ENCODE measurements at places on chromosomes 3 and 15.

DNA sequence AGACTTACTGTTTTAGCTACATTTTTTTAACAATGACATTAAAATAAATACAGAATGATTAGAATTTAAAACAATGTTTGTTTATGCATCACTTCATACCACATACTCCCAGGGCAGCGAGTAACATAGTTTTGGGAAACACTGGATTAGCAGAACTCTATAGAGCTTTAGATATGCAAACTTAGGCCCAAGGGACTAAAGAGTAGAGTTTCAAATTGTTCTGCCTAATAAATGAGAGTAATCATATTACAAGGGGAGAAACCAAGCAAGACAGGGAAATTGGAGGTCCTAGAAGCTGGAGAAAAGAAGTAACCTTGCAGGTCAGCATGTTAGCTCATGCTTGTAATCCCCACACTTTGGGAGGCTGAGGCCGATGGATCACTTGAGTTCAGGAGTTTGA, 3.6 kb upstream of the DAZL start:
- no peak for ATAC-seq

- peak; percentile 67 for ATAC-seq
Measured at GRCh38 chr3:127019449-127019848, 36.5 kb downstream of the PLXNA1 start.

DNA sequence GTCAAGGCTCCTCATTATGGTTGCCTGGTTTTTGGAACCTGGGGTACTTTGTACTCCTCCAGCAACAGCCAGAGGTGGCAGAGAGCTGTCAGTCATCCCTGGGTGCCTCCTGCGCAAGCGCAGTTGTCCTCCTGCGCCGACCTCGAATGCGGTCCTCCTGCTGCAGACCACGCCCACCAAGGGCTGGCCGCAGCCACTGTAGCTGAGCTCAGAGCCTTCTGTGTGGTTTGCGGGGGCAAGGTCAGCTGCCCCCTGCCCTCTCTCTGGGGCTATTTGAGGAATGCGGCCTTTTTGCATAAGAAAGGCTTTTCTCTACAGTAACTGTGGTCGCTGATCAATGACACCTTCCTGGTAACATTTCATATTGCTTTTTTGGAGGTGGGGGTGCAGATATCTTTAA, 131.3 kb upstream of the SNRPN start:
- no peak for ATAC-seq

GRCh38 chr3:31968369-31968926, 12.6 kb downstream of the OSBPL10 start:
- ATAC-seq = no peak

- ATAC-seq = no peak
Measured at GRCh38 chr3:66863205-66864111, 134.6 kb upstream of the KBTBD8 start.

GRCh38 chr15:27679731-27680471, 419.2 kb downstream of the OCA2 start:
- no peak for ATAC-seq

DNA sequence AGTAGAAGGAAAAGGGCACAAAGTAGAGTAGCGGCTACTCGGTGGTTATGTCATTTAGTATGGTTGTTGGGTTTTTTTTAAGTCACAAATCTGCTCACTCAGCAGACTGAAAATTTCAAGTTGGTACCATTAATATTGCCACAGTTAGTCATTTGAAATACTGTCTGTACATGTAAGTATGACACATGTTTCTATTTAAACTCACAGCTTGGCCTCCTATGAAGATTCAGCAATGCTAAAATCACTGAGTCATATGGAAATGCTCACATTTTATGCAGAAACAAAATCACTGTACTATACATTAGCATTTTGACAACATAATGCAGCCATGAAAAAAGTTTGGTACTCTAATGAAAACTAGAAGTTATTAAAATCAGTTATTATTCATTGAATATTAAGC, 571.9 kb downstream of the TAFA4 start:
- ATAC-seq = no peak

DNA sequence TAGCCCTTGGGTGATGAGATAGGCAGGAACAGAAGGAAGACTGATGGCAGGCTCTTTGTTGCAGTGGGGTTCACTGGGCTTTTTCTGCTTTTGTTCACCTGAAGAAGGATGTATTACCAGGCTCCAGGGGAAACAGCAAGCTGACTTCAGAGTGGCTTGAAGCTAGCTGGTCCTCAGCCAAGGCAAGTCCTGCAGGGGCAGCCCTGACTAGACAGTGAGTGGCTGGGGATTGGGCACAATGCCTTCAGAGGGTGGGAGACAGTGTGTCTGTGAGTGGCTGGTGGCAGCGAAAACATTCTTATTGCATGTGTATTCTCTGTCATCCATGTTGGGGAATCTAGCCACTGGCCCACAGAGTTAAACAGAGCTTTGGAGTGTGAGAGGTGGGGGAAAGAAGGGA, 2.3 kb upstream of the TEX264 start:
- ATAC-seq = no peak

- no peak for ATAC-seq
Measured at GRCh38 chr3:123201223-123201556, 553 bp upstream of the SEC22A start.

DNA sequence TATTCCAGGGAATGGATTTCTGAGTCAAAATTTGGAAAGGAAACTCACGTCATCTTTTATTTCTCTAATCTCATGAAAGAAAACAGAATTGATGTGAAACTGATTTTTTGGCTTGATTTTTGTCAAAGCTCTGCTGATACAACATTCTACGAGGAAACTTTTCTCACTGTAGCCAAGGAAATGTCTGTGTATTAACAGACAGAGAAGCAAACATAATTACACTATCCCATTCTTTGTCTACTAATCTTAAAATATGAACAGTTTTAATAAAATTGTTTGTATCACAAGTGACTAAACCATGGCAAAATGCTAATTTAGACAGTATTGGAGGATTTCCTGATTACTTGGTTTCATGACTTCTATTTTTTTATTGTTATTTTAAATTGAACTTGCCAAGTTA, 1437.0 kb downstream of the OTOL1 start:
- no peak for ATAC-seq

- no peak for ATAC-seq
Measured at GRCh38 chr15:79653533-79653932, 221.4 kb downstream of the MINAR1 start.

DNA sequence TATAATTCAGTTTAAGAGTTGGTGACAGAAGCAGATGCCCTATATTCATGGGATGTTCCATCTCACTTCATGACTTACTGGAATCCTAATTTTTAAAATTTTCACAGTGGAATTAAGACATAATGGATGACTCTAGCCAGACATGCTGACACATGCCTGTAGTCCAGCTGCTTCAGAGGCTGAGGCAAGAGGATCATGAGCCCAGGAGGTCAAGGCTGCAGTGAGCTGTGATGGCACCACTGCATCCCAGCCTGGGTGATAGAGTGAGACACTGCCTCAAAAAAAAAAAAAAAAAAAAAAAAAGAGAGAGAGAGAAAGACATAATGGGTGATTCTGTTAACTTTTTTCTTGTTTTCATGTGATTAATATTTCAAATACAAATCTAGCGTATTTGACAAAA, 123.6 kb downstream of the KLHL25 start:
- ATAC-seq = no peak

DNA sequence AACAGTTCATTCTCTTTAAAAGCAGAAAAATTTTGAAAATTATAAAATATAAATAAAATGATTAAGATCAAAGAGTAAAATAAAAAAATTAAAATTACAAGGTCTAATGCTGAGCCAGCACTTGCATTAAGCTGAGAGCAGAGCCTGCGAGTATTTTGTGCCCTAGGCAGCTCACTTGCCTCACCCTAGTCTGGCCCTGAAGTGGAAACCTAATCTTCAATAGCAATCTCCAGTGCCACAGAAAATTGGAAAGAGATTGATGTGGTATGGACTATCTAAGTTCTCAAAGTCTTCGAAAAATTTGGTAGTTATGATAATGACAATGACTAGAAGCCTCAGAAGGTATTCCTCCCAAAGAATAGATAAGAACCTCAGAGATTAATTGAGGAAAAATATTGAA, 459.4 kb upstream of the CBLB start:
- no peak for ATAC-seq
